ENCODE measurements at places on chromosomes 4 and X.

GRCh38 chr4:123288309-123289025 is 108.1 kb upstream of the SPRY1 start:
- no peak for DNase-seq

DNA sequence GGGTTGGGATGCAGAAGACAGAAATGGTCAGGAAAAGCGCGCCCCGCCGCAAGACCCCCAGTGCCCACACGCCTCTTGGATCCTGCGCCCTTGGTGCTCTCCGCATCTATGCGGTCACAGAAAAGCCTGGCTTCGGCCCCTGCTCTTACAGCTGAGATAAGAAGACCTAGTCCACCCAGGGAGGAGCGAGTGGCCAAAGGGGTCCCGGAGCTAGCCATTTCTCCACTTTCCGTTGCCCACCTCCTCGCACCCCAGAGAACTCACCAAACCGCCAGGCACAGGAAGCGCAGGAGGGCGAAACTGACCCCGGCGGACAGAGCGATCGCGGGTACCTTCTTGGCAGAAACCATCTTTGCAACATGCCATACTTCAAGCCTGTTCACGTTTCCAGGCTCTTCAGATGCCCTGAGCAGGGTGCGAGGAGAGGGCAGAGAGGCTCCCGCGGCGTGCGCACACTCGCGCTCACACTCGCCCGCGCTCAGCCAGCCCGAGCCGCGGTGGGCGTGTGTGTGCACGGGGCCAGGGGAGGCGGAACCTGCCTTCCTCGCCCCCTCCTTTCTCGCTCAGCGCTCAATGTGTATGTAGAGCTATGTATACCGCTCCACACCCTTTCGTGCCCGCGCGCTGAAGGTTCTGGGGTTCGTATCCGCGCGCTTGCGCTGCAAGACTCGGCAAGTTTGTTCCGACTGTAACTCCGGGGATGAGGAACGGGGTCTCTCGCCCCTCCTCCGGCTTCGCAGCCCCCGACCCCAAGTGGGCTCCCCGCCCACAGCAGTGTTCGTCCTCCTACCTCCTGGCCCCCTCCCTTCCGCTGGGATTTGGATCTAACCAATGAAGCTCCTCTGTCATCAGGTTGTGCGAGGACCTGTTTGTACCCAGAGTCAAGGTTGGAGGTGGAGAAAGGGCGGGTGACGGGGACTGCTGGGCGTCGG is at the start of gene GABRA4:
Gene GABRA4 (minus strand): TSS at position 507 of the 932 bp plus-strand sequence. CDS start 157 bp downstream, at position 350.
- peak; percentile 24 for DNase-seq

GRCh38 chrX:86329174-86329573 is 180.9 kb downstream of the DACH2 start:
- no peak for DNase-seq

GRCh38 chrX:22147214-22147613 is 115.1 kb downstream of the PHEX start:
- no peak for DNase-seq

DNA sequence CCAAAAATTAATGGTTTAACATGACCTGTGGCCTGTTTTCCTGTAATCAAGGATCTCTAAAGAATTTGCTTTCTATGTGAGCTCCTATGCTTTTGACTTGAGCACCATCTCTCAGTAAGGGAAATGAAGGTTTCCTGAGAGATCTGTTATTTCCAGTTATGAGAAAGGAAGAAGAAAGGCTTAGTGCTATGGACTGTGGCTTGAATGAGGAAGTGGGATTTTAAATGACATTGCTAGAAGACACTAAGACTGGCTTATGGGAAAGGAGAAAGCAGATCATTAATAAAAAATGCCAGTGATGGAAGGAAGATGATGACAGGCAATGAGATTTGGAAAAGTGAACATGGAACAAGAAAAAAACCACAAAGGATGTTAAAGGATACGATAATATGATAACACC is 285.4 kb downstream of the OPHN1 start:
- no peak for DNase-seq

DNA sequence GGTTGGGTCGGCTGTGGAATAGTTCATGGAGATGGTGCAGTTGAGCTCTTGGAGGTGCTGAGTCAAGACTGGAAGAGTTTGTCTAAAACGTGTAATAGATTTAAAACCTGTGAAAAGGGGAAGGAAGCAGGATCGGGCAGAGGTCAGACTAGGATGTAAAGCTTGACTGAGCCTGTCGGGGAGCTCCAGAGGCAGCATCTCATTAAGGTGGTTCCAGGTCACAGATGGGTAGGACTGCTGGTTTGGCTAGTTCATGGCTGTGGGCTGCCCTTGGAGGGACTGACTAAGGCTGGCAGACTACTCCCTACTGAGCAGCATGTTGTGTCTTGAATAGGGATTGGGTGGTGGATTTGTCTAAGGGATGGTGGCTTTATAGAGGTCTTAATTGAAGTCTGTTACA is 28.4 kb upstream of the WDR1 start:
- no peak for DNase-seq

- DNase-seq: no peak
Observed at GRCh38 chrX:3526731-3527130, 180.3 kb upstream of the MXRA5 start.

DNA sequence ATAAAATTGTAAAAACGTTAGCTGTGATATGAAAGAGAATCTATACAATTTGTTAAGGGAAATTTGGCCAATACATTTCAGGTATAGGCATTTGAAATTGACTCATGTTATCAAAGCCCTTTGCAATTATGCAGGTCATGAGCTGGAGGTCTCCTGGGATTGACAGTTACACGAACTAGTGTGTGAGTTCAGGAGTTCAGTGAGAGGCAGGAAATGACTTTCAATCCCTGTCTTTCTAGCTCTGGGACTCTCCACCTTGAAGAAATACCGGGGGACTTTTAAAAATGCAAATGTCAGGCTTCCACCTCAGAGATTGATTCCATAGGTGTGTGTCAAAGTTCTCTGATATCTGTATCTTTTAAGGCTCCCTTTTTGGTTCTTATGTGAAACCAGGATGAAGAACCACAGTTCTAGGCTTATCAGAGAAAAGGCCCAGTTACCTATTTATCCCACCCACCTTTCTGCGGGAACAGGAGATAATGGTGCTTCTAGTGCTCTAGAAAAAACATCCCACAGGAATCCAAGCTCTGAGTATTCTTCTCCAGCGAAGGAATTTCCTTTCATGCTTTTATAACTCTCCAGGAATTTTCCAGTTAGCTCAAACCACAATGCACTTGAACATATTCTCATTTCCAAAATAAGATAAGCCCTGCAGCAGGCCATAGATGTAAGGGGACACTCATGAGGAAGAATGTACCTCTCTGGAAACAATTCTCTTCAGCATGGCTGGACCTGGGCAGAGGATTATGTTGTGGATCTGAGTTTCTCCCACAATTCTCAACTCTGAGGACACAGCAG is 501.0 kb downstream of the IDS start:
- DNase-seq: no peak

DNA sequence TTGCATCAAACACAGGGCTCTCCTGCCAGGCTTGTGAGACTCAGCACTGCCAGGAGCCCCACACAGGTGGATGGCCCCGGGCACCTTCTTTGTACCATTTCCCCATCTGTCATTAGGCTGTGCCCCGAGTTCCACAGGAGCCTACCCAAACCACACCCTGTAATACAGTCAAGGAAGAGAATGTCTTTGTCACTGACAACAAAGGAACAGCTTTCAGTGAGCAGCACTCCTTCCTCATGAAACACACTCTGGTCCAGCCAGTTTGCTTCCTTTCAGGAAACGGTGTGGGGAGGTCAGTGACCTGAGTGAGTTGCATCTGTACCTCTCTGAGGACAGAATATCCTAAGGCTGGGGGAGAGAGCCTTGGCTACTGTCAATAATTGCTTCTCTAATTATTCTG is 53.7 kb downstream of the LNX1 start:
- DNase-seq: no peak

GRCh38 chrX:150712619-150713018 is 19.4 kb downstream of the MTMR1 start:
- DNase-seq: no peak

GRCh38 chr4:172514801-172515200 is 653.8 kb upstream of the GALNT7 start:
- DNase-seq: no peak
